ENCODE measurements at places on chromosomes 13 and 19. TPM values are rescaled to one million over a fixed set of nuclear protein-coding genes. Genes with fewer than 3 reads are reported as not detected.
A peak's percentile ranks its signal among the peaks of the same experiment; 100 is the strongest.

PGLYRP1 gene
- polyA plus RNA-seq = not detected

FPR1 gene
- polyA plus RNA-seq = 0.15 TPM

SELENOV gene
- not detected for polyA plus RNA-seq

POSTN gene
- 24.2 TPM for polyA plus RNA-seq

ELSPBP1 gene
- polyA plus RNA-seq = not detected

FGF22 gene
- polyA plus RNA-seq = 0.07 TPM

SLITRK6 gene
- polyA plus RNA-seq = 0.30 TPM

CXCL17 gene
- polyA plus RNA-seq = not detected

OR7D2 gene
- not detected for polyA plus RNA-seq

KLF1 gene
- not detected for polyA plus RNA-seq

TUBA3C gene
- not detected for polyA plus RNA-seq

CYP4F11 gene
- not detected for polyA plus RNA-seq

DNA sequence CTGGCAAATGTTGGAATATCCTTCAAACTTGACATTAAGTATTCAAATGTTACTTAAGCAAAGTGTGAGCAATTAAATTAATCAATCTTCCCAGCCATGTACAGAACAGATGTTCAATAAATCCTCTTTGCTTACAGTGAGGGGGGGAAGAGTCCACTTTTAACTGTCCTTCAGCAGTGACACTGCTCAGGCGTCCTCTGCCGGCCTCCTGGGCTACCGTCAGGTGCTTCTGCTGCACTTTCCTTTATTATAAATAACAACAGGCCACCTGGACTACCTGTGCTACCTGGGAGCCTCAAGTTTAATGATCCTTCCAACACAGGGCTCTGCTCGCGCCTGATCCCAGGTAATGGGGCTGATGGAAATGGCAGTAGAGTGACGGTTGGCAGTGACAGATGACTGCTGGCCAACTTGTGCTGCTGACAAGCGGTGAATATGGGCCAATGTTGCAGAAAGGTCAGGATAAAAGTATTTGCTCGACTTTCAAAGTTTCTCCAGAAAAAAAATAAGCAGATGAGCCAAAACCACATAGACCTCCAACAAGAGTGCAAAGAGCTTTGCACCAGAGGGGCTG lies 460.0 kb upstream of the ZNF507 start:
- no peaks in the 10 kb centered on the region for H3K4me1 ChIP-seq
- no peaks in the 10 kb centered on the region for H3K36me3 ChIP-seq
- H3K27me3 ChIP-seq = peaks cover 8% of the 10 kb centered on the region
- no peak for DNase-seq

GRCh38 chr13:101955764-101956163 lies 446.1 kb downstream of the FGF14 start:
- H3K4me1 ChIP-seq = no peaks in the 10 kb centered on the region
- H3K27ac ChIP-seq = no peak overlapping the region
- DNase-seq = no peak
- H3K36me3 ChIP-seq = no peaks in the 10 kb centered on the region
- no peak overlapping the region for H3K4me3 ChIP-seq

DNA sequence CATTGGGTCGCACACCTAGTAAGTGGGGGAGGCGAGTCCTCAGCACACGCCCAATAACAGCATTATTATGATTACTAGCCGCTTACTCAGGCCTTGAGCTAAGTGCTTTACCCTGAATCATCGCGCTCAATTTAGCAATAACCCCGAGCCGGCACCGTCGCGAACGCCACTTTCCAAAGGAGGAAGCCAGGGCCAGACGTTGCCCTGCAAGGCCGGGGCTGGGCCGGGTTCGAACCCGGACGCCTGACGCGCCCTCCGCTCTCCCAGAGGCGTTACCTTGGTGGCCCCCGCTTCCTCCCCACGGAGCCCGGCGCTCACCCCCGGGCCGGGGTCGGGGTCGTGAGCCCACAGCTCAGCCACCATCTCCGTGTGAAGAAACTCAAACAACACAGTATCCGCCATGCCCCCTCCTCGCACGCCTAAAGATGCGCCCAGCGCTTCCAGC lies at the start of gene TRAPPC6A:
Gene TRAPPC6A, minus strand, starts transcription at position 421 of the 445 bp plus-strand sequence. Its CDS starts 19 bp downstream, at position 402.
- no peak for DNase-seq
- peak within 1 kb of the TSS; percentile 95 for H3K27ac ChIP-seq
- no peaks in the 10 kb centered on the region for H3K4me1 ChIP-seq
- no peaks in the 10 kb centered on the region for H3K27me3 ChIP-seq
- H3K36me3 ChIP-seq = peaks cover 14% of the 10 kb centered on the region

- no peak overlapping the region for H3K27ac ChIP-seq
- H3K36me3 ChIP-seq = no peaks in the 10 kb centered on the region
- no peak for DNase-seq
- H3K4me3 ChIP-seq = no peak overlapping the region
- H3K27me3 ChIP-seq = no peaks in the 10 kb centered on the region
Observed at GRCh38 chr13:40922437-40923040, 96.6 kb downstream of the ELF1 start.

GRCh38 chr19:33622505-33622808 lies 704 bp downstream of the CHST8 start:
- no peak overlapping the region for H3K27ac ChIP-seq
- H3K4me1 ChIP-seq = peaks cover 16% of the 10 kb centered on the region
- peaks cover 26% of the 10 kb centered on the region for H3K27me3 ChIP-seq
- no peak for DNase-seq
- H3K4me3 ChIP-seq = peak overlapping the region; percentile 49
- no peaks in the 10 kb centered on the region for H3K36me3 ChIP-seq

- no peak overlapping the region for H3K4me3 ChIP-seq
- no peak overlapping the region for H3K27ac ChIP-seq
- H3K4me1 ChIP-seq = no peaks in the 10 kb centered on the region
Observed at GRCh38 chr13:21800837-21801616, 130.2 kb downstream of the FGF9 start.

DNA sequence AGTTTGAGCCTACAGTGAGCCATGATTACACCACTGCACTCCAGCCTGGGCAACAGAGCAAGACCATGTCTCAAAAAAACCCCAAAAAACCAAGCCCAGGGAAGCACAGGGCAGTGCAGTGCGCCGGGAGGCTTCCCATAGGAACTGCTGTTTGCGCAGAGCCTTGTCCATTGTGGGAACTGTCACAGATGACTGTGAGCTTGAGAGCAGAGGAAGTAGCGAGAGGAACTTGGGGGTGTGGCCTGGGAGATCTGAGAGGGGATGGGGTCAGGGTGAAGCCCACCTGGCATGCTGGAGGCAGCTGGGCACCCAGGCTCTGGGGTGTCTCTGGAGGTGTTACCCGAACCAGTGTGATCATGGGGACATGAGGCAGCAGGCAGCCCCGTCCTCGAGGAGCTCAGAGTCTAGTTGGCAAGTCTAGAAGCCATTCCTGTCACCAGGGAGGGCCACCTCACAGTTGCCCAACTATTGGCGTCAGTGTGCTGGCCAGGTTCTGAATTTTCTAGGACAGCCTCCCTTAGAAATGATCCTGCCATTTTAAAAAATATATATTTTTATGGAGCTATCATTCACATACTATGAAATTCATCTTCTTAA lies 10.4 kb downstream of the KDM4B start:
- H3K36me3 ChIP-seq = peaks cover 3% of the 10 kb centered on the region
- no peak overlapping the region for H3K4me3 ChIP-seq
- no peak for DNase-seq

GRCh38 chr19:43504426-43505185 lies at the start of gene PHLDB3:
TSS of gene PHLDB3 (minus strand) at chr19:43504746. CDS start at chr19:43504118, 628 bp downstream.
- DNase-seq = peak; percentile 43
- no peaks in the 10 kb centered on the region for H3K27me3 ChIP-seq
- peak within 1 kb of the TSS; percentile 92 for H3K27ac ChIP-seq

DNA sequence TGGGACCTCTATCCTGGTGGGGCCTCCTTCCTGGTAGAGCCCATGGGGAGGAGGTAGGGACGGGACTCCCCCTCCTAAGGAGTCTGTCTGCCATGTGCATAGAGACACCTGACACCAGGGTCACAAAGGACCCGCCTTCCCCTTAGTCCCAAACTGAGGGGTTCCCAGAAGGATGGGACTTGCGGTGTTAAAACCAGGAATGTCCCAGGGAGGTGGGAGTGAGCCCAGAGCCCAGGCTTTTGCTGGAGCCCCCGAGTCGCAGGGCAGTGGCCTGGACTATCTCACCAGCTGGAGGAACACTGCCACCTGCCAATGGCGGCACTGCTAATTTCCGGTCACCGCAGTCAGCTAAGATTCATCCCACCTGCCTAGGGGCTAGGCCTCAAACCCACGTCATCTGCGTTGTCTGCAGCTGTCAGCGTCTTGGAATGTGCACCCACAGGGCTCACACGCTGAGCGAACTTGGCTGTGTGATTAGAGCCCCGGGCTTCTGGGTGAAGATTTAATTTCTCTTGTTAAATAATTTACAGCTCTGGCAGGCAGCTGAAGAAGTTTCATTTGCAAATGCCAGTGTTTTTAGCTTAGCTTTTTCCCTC lies 31.9 kb upstream of the ATP11A start:
- H3K36me3 ChIP-seq = no peaks in the 10 kb centered on the region
- DNase-seq = no peak
- H3K4me1 ChIP-seq = no peaks in the 10 kb centered on the region
- H3K4me3 ChIP-seq = no peak overlapping the region

DNA sequence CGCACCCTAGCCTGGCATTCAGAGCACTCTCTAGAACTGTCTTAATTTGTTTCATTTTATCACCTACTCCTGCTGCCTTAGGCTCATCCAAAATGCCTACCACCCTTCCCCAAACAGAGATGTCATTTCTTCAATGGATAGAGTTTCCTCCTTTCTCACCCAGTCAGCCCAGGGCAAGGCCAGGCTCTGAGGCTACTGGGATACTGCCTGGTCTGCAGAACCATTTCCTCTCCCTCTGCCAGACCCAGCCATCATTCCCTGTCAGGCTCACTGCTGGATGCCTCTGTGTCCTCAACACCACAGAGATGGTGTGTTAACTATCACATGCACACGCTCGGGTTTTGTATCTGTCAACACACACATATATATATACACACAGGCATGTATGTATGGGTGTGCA lies 47.2 kb downstream of the C13orf42 start:
- H3K36me3 ChIP-seq = no peaks in the 10 kb centered on the region
- no peak for DNase-seq
- H3K4me3 ChIP-seq = no peak overlapping the region
- H3K27me3 ChIP-seq = no peaks in the 10 kb centered on the region
- peaks cover 20% of the 10 kb centered on the region for H3K4me1 ChIP-seq
- H3K27ac ChIP-seq = no peak overlapping the region

DNA sequence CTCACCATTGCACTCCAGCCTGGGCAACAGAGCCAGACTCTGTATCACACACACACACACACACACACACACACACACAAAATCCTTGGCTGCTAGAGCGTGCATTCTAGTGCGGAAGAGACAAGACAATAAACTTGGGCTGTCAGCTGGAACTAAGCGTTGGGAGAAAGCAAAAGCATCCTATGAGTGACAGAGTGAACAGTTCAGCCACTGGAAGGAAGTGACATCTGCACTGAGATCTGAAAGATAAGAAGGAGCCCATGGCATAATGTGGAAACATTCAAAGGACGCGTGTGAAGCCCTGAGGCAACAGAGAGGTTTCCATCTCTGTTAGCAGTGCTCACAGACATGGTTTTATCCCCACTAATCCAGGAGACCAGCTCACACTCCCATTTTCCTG lies 3.5 kb upstream of the SLC1A5 start:
- no peaks in the 10 kb centered on the region for H3K4me1 ChIP-seq
- no peaks in the 10 kb centered on the region for H3K27me3 ChIP-seq
- no peak overlapping the region for H3K4me3 ChIP-seq
- H3K36me3 ChIP-seq = no peaks in the 10 kb centered on the region

- H3K27ac ChIP-seq = no peak overlapping the region
- no peak overlapping the region for H3K4me3 ChIP-seq
- no peak for DNase-seq
- H3K4me1 ChIP-seq = no peaks in the 10 kb centered on the region
- peaks cover 10% of the 10 kb centered on the region for H3K27me3 ChIP-seq
Observed at GRCh38 chr19:29849208-29849607, 37.4 kb downstream of the CCNE1 start.

GRCh38 chr13:53167561-53167960 lies 138.9 kb downstream of the OLFM4 start:
- no peak overlapping the region for H3K27ac ChIP-seq
- H3K36me3 ChIP-seq = no peaks in the 10 kb centered on the region
- peaks cover 4% of the 10 kb centered on the region for H3K27me3 ChIP-seq
- no peaks in the 10 kb centered on the region for H3K4me1 ChIP-seq
- H3K4me3 ChIP-seq = no peak overlapping the region

DNA sequence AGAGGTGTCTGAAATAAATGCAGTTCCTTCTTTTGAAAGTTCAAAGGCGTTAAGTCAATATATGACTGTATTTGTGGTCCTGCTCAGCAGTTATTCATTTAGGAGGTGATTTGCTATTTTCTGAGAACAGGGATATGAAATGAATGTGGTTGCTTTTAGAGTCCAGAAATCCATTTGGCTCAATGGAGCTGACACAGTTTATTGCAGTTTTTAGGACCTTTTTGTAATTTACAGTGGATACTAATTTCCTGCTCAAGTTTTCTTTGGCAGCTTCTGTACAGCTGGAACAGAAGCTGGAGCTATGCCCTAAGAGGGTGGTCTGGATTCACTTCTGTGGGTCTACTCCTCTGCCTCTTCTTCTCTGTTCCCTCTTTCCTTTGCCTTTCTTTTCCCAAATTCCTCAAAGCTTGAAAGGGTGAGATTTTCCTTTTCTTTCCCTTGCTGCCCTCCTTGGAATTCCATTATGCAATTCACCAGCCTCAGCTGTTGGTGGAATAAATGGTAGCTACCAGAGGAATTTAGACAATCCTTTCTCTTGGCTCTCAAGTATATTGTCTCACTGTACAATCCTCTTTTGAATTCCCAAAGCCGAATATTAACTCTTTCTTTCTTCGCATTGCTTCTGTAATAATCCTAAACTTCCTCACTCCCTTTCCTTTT lies 39.9 kb downstream of the ITGBL1 start:
- DNase-seq = no peak
- H3K4me1 ChIP-seq = no peaks in the 10 kb centered on the region
- H3K27me3 ChIP-seq = no peaks in the 10 kb centered on the region
- H3K36me3 ChIP-seq = no peaks in the 10 kb centered on the region
- no peak overlapping the region for H3K4me3 ChIP-seq
- no peak overlapping the region for H3K27ac ChIP-seq

DNA sequence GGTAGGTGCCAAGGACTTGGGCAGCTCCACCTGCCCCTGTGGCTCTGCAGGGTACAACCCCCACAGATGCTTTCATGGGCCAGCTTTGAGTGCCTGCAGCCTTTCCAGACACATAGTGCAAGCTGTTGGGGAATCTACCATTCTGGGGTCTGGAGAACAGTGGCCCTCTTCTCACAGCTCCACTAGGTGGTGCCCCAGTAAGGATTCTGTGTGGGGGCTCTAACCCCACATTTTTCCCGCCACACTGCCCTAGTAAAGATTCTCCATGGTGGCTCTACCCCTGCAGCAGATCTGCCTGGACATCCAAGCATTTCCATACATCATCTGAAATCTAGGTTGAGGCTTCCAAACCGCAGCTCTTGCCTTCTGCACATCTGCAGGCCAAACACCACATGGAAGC lies 149.7 kb upstream of the FNDC3A start:
- H3K36me3 ChIP-seq = no peaks in the 10 kb centered on the region
- H3K4me1 ChIP-seq = no peaks in the 10 kb centered on the region
- no peaks in the 10 kb centered on the region for H3K27me3 ChIP-seq
- no peak for DNase-seq
- H3K4me3 ChIP-seq = no peak overlapping the region
- H3K27ac ChIP-seq = no peak overlapping the region

Measured in heart left ventricle (tissue), 16 donors.